ENCODE measurements at places on chromosomes 7 and 10.
A peak's percentile ranks its signal among the peaks of the same experiment; 100 is the strongest.

GRCh38 chr10:119330342-119330741, 123.0 kb downstream of the GRK5 start:
- no peak for DNase-seq

GRCh38 chr10:110273474-110273873, 31.2 kb downstream of the SMNDC1 start:
- DNase-seq = no peak

DNA sequence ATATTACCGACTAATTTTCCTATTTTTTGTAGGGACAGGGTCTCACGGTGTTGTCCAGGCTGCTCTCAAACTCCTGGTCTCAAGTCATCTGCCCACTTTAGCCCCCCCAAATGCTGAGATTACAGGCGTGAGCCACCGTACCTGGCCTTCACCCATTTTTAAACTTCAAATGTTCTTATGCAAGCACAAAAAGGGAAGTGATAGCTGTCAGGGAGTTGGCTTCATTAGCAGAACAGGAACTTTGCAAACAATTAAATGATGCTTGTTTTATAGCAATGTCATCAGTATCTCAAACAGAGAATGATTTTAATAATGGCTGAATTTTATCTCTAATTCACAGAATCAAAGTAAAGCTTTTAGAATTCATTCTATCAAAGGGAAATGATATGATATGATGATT, 49.8 kb upstream of the FAM171A1 start:
- DNase-seq = no peak

DNA sequence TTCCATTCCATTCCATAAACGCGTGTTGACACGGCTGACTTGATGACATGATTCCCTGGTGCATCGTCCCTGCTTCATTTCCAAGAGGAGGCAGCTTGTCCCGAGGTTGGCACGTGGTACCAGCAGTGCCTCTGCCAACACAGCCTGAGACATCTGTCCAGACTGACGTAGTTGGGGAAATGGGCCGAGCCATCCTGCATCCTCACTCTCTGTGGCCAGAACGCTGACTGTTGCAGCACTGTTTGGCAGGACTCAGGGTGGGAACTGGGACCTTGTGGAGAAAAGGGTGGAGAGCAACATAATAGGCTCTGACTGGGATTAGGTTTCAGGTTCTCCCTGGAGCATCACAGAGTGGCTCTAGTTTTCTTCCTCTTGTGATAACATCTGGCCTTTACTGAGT, 118.6 kb upstream of the BTBD16 start:
- DNase-seq = peak; percentile 13

DNA sequence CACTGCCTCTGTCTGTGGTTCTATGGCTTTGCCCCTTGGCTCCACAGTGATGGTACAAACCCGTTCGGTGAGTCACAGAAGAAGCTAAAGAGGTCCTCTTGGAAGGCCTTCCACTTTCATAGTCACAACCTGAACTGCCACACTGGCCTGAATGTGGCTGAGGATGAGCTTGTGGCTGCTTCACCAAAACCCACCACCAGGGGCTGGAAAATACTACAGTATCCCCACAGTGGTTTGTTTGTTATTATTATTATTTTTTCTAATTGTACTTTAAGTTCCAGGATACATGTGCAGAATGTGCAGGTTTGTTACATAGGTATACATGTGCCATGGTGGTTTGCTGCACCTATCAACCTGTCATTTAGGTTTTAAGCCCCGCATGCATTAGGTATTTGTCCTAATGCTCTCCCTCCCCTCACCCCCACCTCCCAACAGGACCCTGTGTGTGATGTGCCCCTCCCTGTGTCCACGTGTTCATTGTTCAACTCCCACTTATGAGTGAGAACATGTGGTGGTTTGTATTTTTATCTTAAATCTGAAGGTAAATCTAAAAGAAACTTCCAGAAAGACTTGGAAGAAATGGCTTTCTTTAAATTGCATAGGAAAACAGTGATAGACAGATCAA, 160.8 kb upstream of the NPSR1 start:
- DNase-seq = no peak

- no peak for DNase-seq
These were observed 105.0 kb downstream of the ZNF248 start for GRCh38 chr10:37752334-37752875.

GRCh38 chr10:14616955-14617730, 157.6 kb downstream of the FAM107B start:
- no peak for DNase-seq

- DNase-seq = no peak
These were observed 177.4 kb downstream of the ARHGAP12 start for GRCh38 chr10:31751051-31751737.

GRCh38 chr10:5068274-5068984, 25.8 kb upstream of the AKR1C3 start:
- DNase-seq = no peak

DNA sequence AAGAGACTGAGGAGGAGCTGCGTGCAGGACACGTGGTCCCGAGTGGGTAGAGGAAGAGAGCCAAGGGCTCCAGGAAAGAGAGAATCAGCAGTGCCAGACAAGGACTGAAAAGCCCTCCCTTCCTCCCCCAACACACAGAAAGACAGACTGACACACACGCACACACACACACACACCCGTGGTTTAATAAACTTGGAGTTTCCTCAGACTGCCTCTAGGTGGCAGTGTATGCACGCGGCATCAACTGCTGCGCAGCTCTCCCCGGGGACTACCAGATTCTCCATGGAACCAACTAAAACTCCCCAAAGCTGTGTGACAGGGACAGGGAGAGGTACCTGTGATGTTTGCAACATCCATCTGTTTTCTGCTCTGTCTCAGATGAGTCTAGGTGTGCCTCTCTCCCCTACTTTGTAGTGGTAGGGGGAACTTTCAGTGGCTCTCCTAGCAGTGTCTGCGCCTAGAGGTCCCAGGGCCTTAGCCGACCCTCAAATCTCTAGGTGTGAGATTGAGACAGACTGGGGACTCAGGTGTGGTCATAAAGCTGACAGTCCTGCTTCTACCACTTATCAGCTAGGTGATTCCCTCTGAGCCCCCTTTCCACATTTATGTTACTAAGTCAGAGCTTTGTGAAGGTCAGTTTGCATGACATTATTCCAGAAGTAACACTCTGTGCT, 9.3 kb upstream of the TSPAN14 start:
- peak; percentile 0 for DNase-seq

- DNase-seq = no peak
These were observed 47.4 kb upstream of the PRKAR1B start for GRCh38 chr7:774161-775109.

GRCh38 chr10:103448746-103449145, 3.4 kb downstream of the CALHM2 start:
- no peak for DNase-seq

GRCh38 chr7:128759242-128759641, 16.4 kb downstream of the OPN1SW start:
- DNase-seq = no peak

DNA sequence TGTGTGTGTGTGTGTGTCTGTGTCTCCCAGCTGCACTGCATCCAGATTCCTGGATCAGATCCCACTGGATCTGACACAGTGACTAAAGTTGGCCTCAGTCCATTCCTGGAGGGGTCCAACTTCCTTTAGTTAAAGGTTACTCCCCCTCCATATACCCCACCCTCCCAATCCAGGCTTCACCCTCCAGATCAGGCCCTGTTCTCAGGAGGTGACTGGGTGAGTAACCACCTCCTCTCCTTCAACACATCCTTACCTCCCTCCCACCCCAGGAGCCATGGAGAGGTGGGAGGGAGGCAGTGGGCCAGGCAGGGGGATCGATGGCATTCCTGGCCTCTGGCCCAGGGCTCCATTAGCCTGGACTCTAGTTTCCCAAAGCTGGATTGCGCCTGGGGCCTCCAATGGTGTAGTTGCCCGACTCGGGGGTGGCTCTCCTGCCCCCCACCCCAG, 11.3 kb downstream of the KCNIP2 start:
- peak; percentile 46 for DNase-seq

- no peak for DNase-seq
These were observed 200.9 kb downstream of the FAM107B start for GRCh38 chr10:14573666-14574261.

DNA sequence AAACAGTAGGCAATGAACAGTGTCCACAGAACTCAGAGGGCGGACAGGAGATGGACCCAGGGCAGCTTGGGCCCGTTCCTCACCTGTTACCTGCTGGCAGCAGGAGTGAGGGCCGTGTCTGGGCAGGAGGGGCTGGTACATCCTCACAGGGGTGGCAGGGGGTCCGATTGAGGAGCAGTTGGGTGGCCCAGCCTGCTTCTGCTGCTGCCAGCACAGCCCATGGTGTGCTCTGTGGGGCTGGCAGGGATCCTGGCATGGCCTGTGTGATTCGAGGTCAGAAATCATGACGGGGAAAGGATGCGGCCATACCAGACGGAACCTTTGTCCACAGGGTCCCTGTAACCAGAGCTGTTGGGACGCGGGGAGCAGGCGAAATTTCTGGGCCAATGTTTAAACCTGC, 49.6 kb downstream of the INPP5A start:
- no peak for DNase-seq

DNA sequence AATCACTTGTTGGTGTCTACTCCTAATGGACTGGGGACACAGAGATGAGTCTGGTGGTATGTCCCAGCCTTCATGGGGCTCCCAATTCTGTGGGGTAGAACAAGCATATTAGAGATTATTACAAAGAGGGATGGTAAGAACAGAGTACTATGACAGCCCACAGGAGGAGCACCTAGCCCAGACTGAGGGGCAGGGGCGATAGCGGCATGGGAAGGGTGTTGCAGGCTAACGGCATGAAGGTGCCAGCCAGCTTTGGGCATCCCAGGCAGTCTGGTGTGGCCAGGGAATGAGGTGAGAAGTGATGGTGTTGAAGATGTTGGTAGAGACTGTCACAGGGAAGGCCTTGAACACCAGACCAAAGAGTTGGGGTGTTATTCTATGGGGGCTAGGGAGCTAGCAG, 280.0 kb downstream of the RPS24 start:
- no peak for DNase-seq

GRCh38 chr10:3136763-3137611, 35.6 kb downstream of the PITRM1 start:
- no peak for DNase-seq

DNA sequence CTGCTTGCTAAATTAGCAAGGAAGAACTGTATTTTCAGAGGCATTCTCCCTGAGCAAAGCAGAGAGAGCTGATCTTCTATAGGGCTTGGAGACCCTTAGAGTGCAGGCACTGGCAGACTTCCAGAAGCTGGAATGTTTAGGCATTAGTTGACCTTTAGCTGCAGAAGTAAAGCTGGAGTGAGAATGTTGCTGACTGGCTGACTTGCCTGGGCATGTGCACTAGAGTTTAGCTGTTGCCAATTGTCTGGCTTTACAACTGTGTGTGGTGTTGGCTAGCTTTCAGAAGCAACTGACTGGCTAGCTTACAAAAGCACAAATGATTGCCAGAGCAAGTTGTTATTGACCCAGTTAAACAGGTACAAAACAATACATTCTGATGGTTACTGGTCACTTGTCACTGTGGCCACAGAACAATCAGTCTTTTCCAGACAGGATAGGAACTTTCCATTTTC, 25.1 kb downstream of the FAM13C start:
- no peak for DNase-seq

DNA sequence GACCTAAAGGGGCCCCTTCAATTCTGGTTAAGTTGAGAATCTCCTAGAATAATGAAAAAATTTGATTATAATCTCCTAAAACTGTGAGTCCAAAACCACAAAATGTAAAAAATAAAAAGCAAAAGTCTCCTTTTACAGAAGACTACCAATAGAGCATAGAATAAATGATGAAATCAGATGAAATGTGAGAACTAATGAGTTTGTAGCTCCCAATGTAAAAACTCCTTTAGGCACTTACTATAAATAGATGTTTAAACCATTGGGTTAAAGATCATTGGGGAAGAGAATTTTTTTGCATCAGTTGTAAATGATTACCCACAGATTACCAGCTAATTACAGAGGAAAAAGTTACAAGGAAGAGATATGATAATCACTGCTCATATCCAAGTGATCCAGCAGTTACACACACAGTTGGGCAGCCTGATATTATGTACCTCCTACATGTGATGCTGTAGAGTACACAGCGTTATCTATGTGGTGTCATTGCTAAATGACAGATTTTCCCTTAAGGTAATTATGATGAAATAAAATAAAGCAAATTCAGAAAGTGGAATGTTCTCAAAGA, 282.7 kb upstream of the SEMA3D start:
- DNase-seq = no peak

- DNase-seq = no peak
These were observed 30.6 kb upstream of the TAX1BP1 start for GRCh38 chr7:27709137-27710075.

DNA sequence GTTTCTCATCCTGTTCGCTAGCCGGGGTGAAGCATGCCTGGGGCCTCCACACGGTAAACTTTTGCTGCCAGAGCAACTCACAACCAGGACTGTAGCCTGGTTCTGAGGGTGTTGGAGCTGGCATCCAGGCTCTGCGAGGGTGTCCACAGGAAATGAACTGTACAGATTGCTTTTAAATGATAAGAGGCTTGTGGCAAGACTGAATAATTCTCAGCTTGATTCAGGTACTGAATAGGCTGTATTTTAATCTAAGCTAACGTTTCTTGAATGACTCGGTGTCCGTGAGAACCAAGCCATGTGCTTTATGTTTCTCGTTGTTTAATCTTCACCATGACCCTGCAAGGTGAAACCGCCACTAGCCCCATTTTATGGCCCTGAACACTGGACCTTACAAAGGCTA, 49.3 kb downstream of the EEPD1 start:
- no peak for DNase-seq

DNA sequence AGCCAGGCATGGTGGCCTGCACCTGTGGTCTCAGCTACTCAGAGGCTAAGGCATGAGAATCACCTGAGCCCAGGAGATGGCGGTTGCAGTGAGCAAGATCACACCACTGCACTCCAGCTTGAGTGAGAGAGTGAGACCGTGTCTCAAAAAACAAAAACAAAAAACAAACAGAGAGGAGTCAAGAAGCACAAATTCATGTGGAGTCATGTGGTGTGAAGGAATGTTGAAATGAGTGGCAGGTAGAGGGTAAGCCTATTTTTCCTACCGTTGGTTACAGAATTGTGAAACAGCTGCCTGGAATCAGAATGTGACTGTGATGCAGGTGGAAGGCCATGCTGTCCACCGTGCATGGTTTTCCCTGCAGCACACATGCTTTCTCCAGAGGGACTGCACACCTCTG, 23.7 kb upstream of the NUB1 start:
- DNase-seq = no peak

DNA sequence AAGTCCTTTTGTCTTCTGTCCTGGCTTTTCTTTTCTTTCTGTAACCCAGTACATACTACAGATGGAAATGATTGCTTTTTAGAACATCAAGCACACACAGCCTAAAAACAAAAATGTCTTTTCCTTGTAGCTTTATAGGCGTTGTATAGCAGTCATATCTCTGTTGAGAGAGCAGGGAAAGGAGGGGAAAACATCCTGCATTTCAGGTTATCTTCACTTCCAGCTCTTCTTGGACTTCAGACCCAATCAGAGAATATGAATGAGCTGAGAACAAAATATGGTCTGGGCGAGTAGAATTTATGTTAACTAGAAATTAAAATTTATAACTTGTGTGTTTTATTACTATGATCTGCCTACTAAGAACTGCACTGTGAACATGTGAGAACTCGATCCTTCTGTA, 14.7 kb downstream of the TMEM60 start:
- DNase-seq = no peak

- no peak for DNase-seq
These were observed 192.4 kb upstream of the DKK1 start for GRCh38 chr10:52121688-52122087.

- no peak for DNase-seq
These were observed 38.7 kb downstream of the KCNH2 start for GRCh38 chr7:150939466-150939865.

Measured in NCI-H1092 (cell line).